ENCODE measurements at places on chromosomes 2 and 18.

GRCh38 chr2:133167990-133168389 lies 400.3 kb downstream of the NCKAP5 start:
- DNase-seq = no peak

- DNase-seq = no peak
Observed at GRCh38 chr2:151297882-151298281, 8.4 kb upstream of the NMI start.

GRCh38 chr2:85323351-85323987 lies 4.3 kb downstream of the TGOLN2 start:
- DNase-seq = no peak

DNA sequence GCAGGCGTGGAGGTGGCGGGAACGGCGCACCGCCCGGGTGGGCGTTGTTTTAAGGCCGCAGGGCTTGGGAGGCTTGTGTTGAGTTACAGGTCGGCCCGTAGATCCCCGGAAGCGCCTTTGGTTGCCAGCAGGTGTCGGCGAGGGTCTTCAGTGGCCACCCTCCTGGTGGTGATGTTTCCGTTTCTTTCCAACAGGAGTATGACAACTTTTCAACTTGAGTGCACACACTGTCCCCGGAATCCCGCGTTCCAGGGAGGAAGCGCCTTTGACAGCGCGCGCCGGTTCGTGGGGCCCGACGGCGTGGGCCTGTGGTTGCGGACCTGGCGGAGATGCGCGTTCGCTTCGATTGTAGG lies 1.0 kb upstream of the HDAC4 start:
- no peak for DNase-seq

GRCh38 chr18:1020731-1021344 lies 116.2 kb downstream of the ADCYAP1 start:
- DNase-seq = no peak

DNA sequence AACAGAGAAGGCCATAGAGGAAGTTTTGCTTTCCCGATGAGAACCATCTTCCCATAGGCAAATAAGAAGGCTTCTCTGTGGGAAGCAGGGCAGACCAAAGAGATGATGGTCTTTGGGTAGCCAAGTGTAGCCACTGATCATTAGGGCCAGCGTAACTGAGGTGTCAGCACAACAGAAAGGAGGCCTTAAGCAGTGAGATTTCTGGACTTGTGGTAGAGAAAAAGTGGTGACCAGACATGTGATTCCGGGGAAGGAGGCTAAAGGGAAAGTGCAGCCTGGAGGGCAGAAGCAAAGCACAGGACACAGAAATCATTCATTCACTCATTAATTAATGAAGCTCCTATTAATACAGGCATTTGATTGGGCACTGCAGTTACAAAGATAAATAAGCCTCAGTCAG lies 15.4 kb downstream of the EVA1A start:
- DNase-seq = no peak
